ENCODE measurements at places on chromosomes 6 and 20. TPM values are rescaled to one million over a fixed set of nuclear protein-coding genes. Genes with fewer than 3 reads are reported as not detected.

GRCh38 chr6:111666847-111667246 lies 61.2 kb upstream of the TRAF3IP2 start:
- no peak for DNase-seq
- H3K27me3 ChIP-seq = no peaks in the 10 kb centered on the region
- H3K36me3 ChIP-seq = peaks cover 17% of the 10 kb centered on the region

DNA sequence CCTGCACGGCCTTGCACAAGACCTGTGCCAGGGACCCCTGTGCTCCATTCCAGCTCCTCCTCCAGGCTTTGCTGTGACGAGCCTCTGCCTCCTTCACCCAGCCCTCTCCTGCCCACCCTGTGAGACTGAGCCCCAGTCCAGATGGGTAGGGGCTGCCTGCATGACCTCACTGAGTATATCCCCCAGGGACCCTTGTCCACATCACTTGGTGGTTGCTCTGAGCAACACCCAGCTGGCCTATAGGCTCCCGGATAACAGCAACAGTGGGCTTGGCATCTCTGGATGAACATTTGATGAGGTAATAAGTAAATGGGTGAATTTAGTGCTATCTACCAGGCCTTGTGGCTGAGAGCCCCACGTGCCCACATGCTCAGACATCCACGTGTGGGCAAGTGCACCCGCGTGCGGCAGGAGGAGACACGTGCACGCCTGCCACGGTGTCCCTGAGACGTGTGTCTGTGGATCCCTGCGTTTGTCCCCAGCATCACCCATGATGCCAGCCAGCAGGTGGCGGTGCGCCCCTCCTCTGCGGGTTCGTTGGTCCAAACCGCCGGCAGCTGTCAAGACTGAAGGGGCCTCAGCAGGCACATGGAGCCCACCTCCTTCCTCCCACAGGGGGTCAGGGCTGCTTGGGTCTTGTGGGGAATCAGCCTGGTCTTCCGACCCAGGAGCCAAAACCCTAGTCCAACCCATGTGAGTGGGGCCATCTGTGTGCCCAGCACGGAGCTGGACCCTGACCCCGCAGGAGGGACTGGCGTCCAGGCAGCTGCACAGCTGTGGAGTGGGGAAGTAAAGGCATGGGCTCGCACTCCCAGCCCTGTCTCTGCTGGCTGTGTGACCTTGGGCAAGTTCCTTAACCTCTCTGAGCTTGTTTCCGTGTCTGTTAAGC lies 45.9 kb downstream of the FGD2 start:
- peak; percentile 91 for DNase-seq
- H3K27me3 ChIP-seq = no peaks in the 10 kb centered on the region
- peaks cover 70% of the 10 kb centered on the region for H3K4me1 ChIP-seq
- no peaks in the 10 kb centered on the region for H3K36me3 ChIP-seq
- H3K27ac ChIP-seq = peak overlapping the region; percentile 98

DNA sequence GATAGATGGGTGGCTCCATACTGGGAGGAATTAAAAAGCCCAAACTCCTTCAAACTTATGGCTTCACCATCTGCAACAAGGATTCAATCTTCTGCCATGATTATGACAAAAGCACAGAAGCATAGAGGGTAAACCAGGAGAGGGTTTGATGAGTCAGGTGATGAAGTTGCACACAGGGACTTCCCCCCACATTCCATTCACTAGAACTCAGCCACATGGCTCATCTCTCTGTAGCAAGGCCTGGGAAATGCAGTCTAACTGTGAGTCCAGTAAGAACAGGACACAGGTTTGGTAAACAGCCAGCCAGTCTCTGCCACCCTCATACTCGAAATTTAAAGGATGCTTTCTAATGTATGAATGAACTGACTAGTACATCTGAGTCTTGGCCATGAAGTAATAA lies 142.9 kb downstream of the HIVEP2 start:
- H3K4me1 ChIP-seq = peaks cover 88% of the 10 kb centered on the region
- no peaks in the 10 kb centered on the region for H3K27me3 ChIP-seq
- peak overlapping the region; percentile 40 for H3K27ac ChIP-seq
- peaks cover 7% of the 10 kb centered on the region for H3K36me3 ChIP-seq

DNA sequence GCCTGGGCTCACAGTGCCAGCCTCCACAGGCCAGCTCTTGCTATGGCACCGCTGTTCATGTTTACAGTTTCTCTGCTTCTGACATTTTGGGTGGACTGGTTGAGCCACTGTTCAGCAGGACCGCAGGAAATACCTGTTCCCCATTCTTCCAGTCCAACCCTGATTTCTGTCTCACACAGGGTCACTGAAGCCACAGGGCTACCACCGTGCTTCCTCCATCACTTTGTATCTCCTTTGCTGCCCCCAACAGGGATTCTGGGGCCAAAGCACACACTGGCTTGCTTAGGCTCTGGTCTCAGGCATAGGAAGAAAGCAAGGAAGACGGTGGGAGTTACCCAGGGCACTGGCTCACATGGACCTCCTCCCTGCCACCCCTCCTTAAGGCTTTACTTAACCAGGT lies 164.5 kb downstream of the UNC5CL start:
- H3K27me3 ChIP-seq = peaks cover 29% of the 10 kb centered on the region
- H3K4me3 ChIP-seq = no peak overlapping the region
- no peak overlapping the region for H3K27ac ChIP-seq
- H3K36me3 ChIP-seq = no peaks in the 10 kb centered on the region
- no peaks in the 10 kb centered on the region for H3K4me1 ChIP-seq
- no peak for DNase-seq

SLC22A2 gene
- not detected for total RNA-seq

SLC22A7 gene
- total RNA-seq = not detected

NMBR gene
- not detected for total RNA-seq

NFKBIE gene
- total RNA-seq = 11.4 TPM

Measured in naive thymus-derived CD8-positive, alpha-beta T cell (primary cell).